ENCODE measurements at places on chromosomes 7 and 10. TPM values are rescaled to one million over a fixed set of nuclear protein-coding genes. Genes with fewer than 3 reads are reported as not detected.

DNA sequence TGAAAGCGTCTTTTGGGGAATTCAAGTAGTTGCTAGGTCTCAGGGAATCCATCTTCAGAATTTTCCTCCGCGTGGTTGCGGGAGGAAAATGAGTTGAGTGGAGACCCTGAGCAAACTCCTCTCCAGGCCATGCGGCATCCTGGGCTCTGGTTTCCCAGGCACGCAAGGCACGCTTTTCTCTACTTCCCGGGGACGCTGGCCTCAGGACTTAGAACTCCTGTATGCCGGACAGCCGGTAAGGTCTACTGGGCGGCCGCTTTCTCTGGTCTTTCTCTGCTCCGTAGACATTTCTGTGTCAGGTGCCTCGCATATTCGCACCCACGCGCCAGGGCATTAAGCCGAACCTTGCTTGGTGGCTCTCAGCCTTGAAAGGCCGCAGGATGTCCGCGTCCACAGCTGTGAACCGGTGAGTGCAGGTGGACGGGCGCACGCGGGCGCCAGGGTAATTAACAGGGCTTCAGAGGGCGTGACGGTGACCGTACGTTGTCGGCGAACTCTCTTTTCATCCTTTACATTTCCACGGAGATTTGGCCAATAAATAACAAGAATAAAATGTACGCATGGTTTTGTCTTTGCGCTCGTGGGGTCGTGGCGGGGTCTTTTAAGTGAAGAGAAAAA is 992 bp upstream of the RBM20 start:
- no peak for DNase-seq

ADCY1 gene
- total RNA-seq: not detected

DNA sequence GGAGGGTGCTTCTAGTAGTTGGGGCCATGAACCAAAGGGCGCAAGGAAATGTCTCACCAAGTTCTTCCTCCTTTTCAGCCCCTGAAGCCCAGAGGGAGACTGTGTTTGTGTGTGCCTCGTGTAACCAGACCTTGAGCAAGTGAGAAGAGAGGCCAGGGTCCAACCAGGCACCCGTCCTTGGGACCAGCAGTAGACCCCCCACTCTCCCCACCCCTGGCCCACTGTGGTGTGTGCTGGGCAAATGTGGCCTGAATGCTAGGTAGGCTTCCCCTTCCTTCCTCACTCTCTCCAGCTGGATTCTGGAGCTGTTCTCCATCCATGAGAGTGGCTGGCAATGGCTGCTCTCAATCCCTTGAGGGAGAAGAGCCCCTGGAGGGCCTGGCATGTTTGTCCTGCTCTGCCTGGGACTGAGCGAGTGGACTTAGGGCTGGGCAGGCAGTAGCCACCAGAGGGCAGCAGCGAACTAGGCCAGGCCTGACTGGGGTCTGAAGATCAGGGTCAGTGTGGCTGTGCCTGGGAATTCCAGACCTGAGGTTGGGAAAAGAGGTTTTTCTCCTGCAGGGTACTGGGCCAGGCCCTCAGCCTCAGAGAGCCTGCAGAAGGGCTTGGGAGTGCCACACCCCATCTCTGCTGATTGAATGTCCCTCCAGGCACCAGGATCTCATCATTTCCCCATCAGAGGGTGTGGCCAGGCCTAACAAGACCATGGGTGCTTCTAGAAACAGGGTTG is 12.5 kb downstream of the SFRP5 start:
- DNase-seq: peak; percentile 58

CHST15 gene
- 27.1 TPM for total RNA-seq

ASAH2 gene
- 0.47 TPM for total RNA-seq

- DNase-seq: no peak
These were observed 1133.4 kb downstream of the XPNPEP1 start for GRCh38 chr10:108789919-108790318.

GRCh38 chr7:28479507-28479947 is 67.2 kb downstream of the CREB5 start:
- DNase-seq: no peak

- no peak for DNase-seq
These were observed 9.8 kb downstream of the DNAJB12 start for GRCh38 chr10:72344932-72345331.

Measured in Caki2 (cell line).